ENCODE measurements at places on chromosomes 2 and 18.

- DNase-seq: no peak
Measured at GRCh38 chr2:152444448-152444847, 109.5 kb downstream of the FMNL2 start.

GRCh38 chr2:3168230-3168891, 209.3 kb downstream of the EIPR1 start:
- no peak for DNase-seq

- DNase-seq: no peak
Measured at GRCh38 chr2:54254180-54254579, 1.8 kb downstream of the TSPYL6 start.

DNA sequence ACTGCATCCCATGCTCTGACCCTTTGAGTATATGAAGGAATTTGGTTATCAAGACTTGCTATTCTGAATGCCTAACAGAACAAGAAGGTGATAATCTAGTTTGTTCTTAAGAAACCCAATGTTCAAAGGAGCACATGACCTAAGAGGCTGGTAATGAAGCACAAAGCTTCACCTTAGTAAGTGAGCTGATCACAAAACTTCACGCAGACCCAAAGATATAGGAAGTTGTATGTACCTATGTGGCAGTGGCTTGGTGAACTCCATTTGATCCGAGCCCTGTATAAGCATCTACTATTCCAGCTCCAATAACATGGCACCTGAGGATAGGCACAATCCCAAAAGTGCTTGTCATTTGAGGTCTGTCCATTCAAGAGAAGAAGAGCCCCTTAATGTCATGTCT, 78.6 kb downstream of the ANKRD44 start:
- no peak for DNase-seq

DNA sequence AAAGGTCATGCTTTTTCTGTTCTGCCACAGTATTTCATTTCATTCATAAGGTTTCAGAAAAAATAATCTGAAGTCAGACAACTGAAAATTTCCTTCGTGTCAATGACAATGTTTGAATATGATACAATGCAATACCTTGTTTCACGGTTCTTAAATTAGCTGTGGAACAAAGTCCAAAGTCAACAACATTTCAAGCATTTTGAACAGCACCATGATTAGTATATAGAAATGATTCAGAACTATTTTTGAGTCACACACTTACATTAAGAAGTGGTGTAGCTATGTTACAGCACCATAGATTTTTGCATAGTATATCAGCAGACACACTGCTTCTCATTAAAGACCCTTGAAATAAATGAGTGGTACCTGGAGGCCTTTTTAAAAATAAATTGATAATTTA, 178.3 kb upstream of the DSEL start:
- no peak for DNase-seq

GRCh38 chr2:120847700-120848321, 112.1 kb downstream of the GLI2 start:
- DNase-seq: no peak

GRCh38 chr2:229339618-229340017, 68.5 kb upstream of the PID1 start:
- no peak for DNase-seq

DNA sequence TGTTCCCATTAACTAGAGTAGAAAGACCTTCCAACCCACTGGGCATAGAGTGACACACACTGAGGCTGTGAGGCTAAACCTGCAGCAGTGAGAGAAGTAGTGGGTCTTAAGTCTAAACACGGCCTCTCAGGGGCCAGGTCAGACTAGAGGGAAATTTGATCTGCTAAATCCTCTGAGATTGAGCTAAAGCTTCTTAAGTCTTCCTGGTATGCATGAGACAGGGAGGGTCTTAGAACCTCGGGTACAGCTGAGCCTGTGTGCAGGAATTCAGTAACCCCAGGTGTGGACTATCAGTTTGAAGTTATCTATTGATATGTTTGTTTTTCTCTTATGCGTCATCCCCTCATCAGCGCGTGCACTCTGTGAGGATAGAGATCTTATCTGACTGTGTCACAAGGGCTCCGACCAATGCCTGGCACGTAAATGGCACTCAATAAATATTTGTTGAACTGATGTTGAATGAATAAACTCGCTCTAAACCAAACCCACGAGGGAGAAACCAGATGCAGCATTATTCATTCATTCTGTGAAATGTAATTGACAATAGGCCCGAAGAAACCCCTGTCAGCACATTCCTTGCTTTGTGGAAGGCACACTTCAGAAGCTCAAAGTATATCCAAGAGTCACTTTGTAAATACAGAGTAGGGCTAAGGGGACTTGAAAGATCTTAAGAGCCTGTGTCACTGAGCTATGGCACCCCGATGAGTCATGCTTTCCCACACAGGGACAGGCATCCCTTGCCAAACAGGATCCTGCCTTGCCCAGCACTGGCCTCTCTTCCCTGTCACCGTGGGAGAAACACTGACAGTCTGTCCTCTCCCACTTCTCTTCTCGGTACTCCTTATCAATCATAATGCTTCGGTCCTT, 21.7 kb upstream of the RAB10 start:
- peak; percentile 41 for DNase-seq

DNA sequence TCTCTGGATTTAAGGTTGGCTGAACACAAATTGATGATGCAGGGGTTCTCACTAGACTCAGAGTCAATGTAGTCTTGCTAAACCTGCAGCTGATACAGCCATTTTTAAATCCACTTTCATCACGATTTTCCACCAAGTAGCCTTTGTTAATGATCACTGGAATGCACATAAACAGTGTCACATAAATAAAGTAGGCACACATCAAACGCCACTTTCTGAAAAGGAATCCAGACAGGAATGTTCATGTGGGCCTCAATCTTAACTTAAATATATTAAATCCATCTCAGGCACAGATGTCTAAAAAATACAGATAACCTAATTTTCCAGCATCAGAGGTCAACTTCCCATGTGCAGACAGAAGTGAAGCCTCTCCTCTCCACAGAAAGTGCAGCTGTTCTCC, 58.3 kb downstream of the LAMA1 start:
- DNase-seq: no peak

GRCh38 chr2:48948400-48949125, 193.0 kb upstream of the LHCGR start:
- no peak for DNase-seq

DNA sequence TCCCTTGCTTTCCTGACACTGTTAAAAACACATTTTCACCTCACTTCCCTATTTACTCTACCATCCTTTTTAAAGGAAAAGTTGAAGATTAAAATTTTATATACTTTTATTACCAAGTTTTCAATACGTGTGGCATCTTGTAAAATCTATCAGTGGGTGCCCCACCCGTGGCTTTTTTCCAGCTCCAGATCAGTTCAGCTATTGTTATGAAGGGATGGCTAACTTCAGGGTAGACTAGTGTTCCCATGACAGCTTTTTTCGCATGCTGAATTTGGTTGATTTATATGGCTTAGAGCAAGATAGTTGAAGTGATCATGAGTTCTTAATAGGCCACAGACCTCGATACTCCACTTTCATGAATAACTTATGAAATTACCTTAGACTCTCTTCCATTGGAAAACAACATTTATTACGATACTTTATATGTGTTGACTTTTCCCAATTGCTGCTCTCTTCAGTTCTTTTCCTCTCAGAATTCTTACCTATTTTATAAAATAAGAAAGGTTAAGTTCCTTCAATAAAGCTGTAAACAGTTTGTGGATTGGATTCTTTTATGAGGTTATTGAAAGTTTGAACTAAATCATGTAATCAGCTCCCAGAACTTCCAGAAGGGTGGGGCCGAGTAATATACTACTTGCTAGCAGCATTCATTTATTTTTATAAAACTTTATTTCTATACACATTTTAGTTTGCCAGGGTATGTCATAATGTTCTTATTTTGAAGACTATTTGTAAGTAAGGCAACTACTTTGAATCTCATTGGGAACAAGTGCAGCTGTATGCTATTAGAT, 680.9 kb downstream of the SATB2 start:
- no peak for DNase-seq

DNA sequence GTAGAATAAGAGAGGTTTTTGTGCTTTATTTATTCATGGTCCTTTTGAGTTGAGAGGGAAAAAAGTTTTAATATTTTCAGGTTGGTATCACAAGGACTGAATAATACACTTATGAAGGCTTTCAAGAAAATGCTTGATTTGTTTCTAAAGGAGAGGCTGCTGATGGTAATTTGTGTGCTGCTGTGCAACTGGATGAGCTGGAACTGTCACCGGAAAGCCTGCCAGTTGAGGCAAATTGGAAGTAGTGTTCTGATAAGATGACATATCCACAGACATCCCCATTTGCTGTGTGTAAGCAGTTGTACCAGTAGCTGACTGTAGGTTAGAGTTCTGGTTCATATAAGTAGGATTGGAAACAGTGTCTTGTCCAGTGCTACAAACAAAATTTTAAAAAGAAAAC, 21.6 kb upstream of the CACNB4 start:
- no peak for DNase-seq

GRCh38 chr2:181300600-181301291, 156.4 kb upstream of the ITGA4 start:
- no peak for DNase-seq

DNA sequence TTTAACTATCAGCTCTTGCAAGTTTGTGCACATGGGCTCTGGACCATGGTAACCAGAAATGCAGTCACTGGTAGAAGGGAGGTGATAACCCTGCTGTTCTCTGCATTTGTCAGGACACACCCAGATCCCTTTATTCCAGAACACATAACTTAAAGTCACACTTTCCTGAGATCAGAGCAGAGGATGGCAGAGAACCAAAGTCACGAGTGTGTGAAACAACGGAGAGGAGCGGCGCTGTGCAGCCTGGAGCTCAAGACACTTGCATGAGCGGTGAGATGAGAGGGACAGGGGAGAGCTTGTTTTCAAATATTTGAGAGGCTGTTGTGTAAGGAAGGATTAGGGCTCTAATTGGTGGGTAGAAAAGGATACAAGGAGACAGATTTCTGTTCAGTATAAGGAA, 43.3 kb upstream of the AAK1 start:
- DNase-seq: no peak

GRCh38 chr2:23824777-23825212, 102.1 kb downstream of the ATAD2B start:
- no peak for DNase-seq

All from H9 (cell line).